AML-193 (cell line): ENCODE measurements at places on chromosomes 4 and X.

DNA sequence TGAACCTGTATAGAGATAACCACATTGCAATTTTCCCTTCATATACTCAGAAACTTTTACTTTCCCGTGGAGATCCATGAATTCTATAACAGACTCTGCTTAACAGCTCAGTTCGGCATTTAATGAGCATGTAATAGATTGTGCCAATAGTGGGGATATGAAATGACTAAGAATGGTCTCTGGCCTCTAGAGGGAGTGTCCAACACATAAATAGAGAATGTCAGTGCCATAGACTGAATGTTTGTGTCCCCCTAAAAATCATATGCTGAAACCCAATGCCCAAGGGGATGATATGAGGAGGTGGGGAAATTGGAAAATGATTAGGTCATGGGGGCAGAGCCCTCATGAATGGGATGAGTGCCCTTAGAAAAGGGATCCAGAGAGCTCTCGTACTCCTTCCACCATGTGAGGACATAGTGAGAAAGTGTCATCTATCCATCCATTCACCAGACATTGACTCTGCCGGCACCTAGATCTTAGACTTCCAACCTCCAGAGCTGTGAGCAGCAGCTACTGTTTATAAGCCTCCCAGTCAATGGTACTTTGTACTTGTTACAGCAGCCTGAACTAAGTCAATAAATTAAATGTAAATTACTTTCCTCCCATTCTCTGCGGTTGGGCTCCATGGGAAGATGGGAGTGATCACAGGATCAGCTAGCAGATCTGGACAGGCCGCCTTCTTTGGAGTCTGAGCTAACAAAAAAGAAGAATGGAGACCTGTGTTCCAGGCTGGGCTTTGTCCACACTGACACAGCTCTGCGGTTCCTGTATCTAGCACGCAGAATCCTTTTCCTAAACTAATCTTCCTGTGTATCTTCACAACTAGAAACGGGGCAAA, 28.1 kb upstream of the HPSE start:
- peak; percentile 42 for DNase-seq

DNA sequence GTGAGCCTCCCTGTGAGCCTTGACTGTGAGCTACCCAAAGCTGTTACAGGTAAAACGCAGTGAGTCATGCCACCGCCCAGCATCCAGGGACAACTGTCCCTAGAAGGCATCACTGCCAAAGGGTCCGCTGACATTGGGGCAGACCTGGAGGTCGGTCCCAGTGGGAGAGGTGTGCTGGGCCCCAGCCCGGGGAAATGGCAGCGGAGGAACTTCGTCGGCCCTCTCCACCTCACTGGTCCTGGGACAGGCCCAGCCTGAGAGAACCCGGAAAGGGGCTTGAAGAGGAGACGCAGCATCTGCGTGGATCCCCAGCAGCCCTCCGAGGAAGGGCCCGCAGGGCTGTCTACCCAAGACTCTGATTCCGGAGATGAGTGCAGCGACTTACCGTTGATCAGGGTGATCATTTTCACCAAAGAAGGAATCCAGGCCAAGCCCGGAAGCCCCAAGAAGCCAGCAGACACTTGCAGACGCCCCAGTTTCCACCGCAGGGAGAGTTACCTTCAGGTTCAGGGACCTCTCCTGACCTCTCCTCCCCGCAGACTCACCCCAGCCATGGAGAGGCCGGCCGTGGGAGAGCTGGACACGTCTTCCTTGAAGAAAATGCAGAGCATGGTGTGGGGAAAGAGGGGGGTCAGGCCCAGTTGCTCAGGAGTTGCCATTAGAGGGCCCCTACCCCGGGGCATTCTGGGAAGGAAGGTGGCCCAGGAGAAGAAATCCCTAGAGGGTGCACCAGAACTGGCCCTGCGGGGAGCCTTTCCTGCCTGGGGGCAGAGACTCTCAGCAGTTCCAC, 51.2 kb downstream of the CXorf49B start:
- DNase-seq = no peak

DNA sequence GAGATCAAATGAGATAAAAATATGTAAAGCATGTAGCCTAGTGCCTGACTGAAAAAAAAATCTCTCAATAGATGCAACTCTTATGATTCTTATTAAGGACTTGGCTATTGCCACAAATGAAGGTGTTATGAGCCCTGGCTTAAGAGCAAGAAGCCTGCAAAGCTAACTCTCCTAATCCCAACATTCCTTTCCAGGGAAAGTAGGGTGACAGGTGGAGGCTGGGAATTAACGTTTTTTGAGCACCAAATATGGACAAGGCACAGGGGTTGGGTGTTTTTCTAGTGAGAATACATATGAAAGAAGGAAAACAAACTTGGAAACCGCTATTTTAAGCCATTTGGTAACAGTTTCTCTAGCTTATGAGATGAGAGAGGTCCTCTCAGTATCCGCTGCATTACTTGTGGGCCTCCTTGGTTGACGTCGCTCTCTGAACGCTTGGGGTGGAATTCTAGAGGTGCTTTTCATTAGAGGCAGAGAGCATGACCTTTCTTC, 2.4 kb downstream of the RHOH start:
- DNase-seq = no peak

- no peak for DNase-seq
Observed at GRCh38 chr4:163309466-163309865, 22.9 kb downstream of the NPY1R start.

- DNase-seq = no peak
Observed at GRCh38 chr4:180363815-180364214, 1879.4 kb upstream of the TENM3 start.

DNA sequence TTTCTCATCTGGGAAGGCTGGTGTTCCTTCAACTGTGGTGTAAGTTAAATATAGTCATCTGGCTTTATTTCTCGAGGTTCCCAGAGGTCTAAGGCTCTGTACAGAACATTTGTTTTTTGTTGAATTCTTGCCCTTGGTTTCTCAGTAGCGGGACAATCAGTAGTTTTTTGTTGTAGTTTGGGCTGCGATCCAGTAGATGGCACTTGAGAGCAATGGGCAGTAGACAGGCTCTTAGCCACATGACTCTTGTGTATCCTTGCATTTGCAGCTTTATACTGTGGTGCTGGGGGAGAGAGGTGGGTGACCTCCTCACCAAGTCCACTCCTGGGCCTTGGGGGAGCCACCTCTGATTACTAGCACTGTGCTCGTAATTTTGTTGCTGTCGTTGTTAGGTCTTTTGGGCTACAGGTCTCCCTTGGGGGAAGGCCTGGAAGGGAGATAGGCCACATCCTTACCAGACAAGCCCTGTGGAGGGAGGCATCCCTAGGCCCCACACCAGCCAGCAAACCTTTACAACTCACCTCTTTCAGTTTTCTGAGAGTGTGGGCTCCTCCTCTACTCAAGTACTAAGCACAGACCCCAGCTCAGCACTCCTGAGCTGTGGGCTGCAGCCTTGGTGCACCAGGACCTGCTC, 8.1 kb downstream of the ETDB start:
- DNase-seq = peak; percentile 12

GRCh38 chrX:131734621-131735020, 190.7 kb downstream of the OR13H1 start:
- no peak for DNase-seq

DNA sequence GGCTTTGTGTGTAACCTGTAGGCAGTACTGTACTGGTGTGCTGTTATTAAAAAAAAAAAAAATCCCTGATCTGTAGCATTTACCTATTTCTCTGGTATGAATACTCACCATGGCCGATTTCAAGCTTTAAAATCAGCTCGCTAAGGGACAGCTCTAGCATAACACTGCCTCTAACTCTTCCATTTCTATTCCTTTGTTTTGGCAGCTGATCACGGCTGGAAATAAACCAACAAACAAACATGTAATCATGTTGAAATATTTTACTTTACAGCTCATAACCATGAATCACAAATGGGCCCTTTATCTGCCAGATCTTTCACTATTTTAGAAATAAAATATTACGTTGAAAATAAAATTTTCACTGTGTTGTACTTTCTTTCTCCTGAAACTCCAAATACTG, 60.5 kb upstream of the IL15 start:
- DNase-seq = no peak

- DNase-seq = no peak
Observed at GRCh38 chr4:184392748-184393559, 81.4 kb downstream of the IRF2 start.

DNA sequence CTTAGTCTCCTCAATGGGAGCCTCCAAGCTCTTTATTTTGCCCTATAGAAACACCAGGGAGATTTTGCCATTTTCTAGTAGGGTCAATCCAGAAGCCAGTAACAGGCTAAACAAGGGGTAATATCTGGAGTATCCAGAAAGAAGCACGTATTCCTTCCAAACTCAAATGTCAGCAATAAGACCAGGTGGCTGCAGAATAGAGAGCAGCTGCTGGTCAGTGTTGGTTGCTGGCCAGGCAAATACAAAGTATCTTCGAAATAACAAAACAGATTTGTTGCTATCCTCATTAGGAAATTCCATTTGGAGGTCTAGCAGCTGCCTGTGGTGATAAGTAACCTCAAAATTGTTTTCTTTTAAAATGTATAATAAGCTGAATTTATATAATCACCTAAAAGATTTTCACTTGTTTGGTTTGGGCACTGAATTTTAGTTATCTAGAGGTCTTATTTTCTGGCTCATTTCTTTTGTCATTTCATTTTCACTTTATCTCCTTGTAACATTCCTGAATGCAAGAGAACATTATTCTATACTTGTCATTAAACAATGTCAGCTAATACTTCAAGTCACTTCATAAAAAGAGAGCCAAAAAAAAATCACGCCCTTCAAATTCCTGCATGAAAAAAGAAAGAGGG, 320.6 kb downstream of the DTHD1 start:
- DNase-seq = no peak

GRCh38 chrX:52217494-52218160, 32.9 kb downstream of the MAGED4 start:
- DNase-seq = no peak

- no peak for DNase-seq
Observed at GRCh38 chr4:10731690-10732089, 47.1 kb upstream of the CLNK start.

GRCh38 chr4:4524364-4524763, 17.5 kb downstream of the STX18 start:
- no peak for DNase-seq

DNA sequence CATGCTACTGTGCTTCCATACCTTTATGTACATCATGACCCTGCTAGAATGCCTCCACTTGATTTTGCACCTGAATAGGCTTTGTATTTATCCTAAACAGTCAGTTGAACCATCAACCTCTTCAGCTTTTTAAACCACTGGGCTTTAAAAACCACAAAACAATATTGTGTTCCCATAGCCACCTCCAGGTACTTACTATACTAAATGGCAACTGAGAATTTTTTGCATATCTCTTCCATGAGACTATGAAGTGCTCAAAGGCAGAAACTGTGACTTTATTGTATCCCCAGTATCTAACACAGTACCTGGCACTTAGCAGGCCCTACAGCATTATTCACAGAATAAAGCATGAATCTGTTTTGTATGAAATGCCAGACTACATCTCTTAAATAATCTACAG, 39.7 kb downstream of the ANAPC10 start:
- no peak for DNase-seq

- no peak for DNase-seq
Observed at GRCh38 chrX:134745636-134746409, 87.6 kb upstream of the PLAC1 start.

DNA sequence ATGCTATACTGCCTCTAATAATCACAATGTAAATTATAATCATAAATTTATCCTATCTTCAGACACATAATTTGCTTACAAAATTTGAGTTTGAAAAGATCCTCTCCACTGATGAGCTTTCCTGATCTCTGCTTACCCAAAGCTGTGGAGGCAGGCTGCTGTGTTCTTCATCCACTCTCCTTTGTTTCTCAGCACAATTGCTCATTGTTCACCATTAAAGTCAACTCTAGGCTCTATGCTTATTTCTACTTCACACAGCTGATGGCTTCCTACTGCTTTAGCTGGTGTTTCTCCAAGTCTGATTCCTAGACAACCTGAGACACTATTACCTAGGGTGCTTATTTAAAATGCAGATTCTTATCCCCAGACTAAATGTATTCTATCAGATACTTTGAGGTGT, 319.7 kb downstream of the PCDH18 start:
- no peak for DNase-seq

- DNase-seq = no peak
Observed at GRCh38 chr4:84879651-84880200, 86.8 kb downstream of the WDFY3 start.
